NCI-H1048 (cell line): ENCODE measurements at places on chromosomes 1 and 21.

DNA sequence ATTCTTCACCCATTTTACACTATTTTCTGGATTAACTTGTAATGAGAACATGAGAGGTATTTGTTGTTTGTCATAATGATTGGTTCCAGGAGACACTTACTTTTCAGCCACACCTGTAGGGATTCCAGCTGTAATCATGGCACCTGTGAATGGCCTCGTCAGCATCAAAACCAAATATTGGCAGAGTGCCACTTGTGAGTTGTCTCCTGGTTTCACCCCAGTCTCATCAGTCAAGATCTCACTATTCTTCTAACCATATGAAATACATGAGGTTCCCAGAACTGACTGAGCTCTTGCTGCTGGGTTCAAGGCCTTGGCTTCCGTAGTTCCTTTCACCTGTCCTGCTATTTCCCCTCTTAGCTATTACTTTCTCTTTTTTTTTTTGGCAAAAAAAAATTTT, 246.6 kb upstream of the ADGRL2 start:
- DNase-seq = no peak

DNA sequence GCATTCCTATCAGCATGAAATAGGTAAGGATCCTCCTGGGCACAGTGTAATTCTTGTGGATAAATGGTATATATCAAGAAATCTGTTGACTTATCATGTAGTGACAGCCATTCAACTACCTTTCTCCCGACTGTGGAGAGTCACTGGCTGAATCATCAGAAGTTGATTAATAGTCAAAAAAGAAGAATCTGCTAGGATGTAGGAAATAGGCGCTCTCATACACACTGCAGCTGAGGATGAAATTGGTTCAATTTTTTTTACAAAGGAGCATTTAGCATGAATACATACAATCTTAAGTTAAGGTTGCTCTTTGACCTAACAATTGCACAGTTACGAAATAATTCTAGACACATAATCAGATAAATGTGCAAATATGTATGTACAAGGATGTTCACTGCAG, 486.8 kb downstream of the ADGRL2 start:
- DNase-seq = no peak

GRCh38 chr1:53551428-53551995, 92.3 kb downstream of the DMRTB1 start:
- no peak for DNase-seq

GRCh38 chr1:184409011-184409410, 22.2 kb downstream of the C1orf21 start:
- DNase-seq = no peak

- no peak for DNase-seq
Observed at GRCh38 chr1:88341447-88341846, 342.6 kb upstream of the PKN2 start.

DNA sequence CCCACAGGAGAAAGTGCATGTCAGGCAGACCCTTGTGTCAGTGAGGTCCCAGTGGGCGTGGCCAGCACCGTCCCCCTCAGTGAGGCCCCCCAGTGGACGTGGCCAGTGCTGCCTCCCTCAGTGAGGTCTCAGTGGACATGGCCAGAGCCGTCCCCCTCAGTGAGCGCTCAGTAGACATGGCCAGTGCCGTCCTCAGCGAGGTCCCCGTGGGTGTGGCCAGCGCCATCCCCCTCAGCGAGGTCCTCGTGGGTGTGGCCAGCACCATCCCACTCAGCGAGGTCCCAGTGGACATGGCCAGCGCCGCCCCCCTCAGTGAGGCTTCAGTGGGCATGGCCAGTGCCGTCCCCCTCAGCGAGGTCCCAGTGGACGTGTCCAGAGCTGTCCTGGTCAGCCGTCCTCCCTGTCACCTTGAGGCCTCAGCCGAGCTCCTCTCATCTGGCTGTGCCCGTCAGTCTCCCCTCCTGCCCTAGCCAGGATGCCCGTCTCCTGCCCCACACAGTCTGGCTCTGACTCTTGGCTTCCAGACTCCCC, 35.5 kb downstream of the PDE9A start:
- DNase-seq = no peak

DNA sequence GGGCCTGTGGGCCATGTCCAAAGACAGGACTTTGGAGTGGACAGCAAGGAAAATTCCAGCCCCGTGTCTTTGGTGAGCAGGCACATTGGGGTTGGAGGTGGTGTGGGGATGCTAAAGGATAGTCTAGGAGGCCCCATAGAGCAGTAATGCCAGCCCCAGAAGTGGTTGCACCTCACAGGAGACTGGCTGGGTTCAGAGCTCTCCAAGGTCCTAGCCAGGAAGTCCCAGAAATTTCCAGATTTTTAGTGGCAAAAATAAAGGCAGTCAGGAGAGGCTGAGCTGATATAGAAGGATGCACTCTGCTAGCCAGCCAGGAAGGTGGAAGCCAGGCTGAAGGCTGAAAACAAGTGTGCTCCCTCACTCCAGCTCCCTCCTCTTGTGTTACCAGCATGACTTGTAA, 144.0 kb upstream of the KCND3 start:
- no peak for DNase-seq

DNA sequence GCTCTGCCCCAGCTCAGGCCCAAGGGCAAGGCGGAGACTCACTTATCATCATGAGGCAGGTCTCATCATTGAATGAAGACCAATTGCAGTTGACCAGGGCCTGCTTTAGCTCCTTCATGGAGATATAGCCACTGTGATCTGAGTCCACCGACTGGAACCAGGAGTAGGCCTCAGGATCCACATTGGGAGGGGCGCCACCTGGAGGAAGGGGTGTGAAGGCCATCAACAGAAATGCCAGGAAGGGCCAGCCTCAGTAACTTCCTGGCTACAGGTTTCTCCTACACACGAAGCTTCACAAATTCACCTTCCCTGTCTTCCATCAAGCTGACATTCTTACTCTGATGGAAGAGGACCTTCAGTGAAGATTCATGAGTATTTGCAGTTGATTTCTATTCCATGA, 11.6 kb downstream of the PEF1 start:
- no peak for DNase-seq

DNA sequence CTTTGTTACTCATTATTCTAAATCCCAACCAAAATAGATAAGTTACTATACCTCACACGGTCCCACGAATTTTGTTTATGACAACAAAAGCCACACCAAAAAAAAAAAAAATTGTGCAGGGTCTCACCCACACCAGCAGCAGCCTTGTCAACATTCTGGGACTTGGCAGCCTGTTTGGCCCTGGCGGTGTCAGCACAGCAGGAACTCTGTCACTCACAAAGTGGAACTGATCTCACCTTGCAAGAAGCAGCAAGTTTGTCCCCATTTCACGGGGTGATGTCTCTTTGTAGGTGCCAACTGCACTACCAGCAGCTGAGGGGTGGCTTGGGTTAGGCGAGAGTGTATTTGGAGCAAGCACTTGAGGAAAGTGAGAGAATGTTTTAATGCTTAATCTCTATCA, 75.0 kb upstream of the CHRM3 start:
- no peak for DNase-seq

DNA sequence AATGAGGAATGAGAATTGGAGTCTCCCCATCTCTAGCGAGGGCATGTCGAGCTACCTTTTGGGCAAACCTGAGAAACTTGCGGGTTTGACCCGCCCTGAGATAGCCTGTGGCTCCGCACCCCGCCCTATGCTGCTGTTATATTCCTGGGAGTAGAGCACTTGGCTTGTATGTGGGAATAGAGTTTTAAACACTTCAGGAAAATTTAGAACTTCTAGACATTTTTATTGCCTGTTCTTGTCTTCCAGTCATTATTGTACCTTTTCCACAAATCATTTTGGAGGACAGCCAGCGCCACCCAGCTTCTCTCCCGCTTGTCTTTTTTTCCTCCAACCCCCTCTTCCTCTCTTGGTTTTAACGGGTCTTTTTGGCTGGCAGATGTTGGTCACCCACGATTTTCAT, 738 bp downstream of the GNPAT start:
- DNase-seq = no peak

DNA sequence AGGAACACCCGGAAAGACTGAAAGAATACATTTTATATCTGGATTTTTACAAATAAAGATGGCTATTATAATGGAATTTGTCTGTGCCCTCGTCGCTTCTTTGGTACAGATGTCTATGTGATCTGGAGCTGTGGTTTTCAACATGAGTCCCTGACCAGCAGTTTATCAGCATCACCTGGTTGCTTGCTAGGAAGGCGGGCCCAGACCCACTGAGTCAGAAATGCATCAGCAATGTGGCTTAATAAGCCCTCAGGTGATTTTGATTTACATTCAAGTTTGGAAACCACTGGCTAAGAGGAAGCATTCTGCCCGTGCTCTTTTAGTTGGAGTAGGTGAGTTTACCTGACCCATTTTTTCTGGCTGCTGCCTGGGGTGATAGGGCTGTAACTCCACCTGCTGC, 31.7 kb downstream of the ATP1A1 start:
- no peak for DNase-seq

DNA sequence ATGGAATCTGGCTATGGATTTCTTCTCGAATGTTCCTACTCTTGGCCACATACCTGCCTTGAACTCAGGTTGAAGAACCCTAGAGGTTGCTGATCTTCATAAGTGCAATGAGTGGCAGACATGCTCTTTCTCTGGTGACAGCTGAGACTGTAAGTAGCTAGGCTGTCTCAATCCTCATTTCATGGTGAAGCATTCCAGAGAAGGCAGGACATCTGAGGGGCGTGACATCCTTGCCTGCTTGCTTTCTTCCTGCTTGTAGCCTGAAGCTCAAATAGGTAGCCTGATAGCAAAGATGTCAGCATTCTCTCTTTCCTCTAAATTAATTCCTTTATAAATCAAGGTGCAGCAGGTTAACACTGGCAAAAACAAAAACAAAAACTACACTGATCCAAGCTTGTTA, 114.6 kb upstream of the MAGI3 start:
- no peak for DNase-seq

DNA sequence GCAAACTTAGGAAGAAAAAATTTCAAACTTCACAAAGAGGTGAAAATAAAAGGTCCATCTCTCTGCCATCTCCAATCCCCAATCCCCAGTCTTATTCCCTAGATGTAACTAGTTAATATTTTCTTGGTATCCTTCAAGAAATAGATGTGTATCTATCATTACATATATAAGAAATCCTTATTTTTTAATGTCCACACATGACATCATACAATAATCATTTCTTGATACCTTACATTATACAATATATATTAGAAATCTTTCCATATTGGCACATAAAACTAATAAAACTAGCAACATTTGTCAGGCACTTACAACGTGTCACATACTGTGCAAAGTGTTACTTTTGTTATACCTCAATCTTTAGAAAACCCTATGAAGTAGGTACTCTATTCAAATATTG, 16.2 kb downstream of the DOCK7 start:
- no peak for DNase-seq

DNA sequence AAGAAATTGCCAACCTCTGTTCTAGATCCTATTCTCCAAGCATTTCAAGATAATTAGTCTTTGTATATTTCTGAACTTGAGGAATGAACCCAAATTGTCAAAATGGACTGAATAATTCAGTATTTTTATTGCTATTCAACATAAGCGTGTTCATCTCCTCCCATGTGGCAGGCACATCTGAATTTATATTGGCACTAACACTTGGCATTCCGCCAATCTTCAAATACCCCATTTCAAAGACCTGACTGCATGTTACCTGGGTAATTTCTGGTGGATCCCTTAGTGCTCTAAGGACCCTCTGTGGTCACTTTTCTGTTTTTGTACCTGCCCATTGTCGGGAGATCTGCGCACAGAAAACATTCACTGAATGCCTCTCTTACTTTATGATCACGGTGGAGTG, 66.6 kb downstream of the BACE2 start:
- no peak for DNase-seq

- DNase-seq = no peak
Observed at GRCh38 chr1:215215846-215216245, 133.3 kb downstream of the KCNK2 start.

DNA sequence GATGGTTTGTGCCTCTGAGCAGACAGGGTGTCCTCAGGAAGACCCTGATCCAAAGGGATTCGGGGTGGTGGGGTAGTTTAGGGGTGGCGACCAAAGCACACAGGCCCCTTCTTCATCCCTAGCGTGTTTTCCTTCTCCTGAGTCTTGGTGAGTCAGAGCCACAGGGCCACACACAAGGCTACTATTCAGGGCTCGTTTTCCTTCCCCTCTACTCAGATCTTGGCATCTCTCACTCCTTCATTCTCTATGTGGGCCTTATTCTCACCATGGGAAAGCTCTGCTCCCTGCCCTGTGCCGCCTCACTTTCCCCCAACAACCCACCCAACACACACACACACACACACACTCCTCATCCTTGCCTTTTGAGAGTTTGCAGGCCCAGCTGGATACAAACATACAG, 43.6 kb upstream of the WNT2B start:
- no peak for DNase-seq
